Transverse colon (tissue), 4 donors: ENCODE measurements at places on chromosomes 1 and 21. TPM values are rescaled to one million over a fixed set of nuclear protein-coding genes. Genes with fewer than 3 reads are reported as not detected.

RSRP1 gene
- 231 TPM for total RNA-seq

LELP1 gene
- not detected for total RNA-seq

SRP9 gene
- total RNA-seq: 156 TPM

DAB1 gene
- 1.2 TPM for total RNA-seq

PBX1 gene
- 77.2 TPM for total RNA-seq

KRTAP10-7 gene
- not detected for total RNA-seq

MYOG gene
- total RNA-seq: not detected

LYPD8 gene
- 719 TPM for total RNA-seq

UTP25 gene
- 13.7 TPM for total RNA-seq

TSACC gene
- total RNA-seq: not detected

RGS8 gene
- total RNA-seq: 2.2 TPM

UROD gene
- total RNA-seq: 85.7 TPM

CRYZ gene
- 10.7 TPM for total RNA-seq

TRABD2B gene
- total RNA-seq: not detected

PCAT6 gene
- total RNA-seq: not detected

TAS1R1 gene
- not detected for total RNA-seq

ASPM gene
- total RNA-seq: 2.9 TPM

SLC5A3 gene
- 27.5 TPM for total RNA-seq

FLG2 gene
- total RNA-seq: not detected

LRRC53 gene
- not detected for total RNA-seq

S100A2 gene
- total RNA-seq: not detected

PGLYRP4 gene
- total RNA-seq: not detected

MYBPH gene
- total RNA-seq: not detected

TMEM200B gene
- total RNA-seq: 7.5 TPM

S1PR1 gene
- 12.7 TPM for total RNA-seq

LCE3D gene
- not detected for total RNA-seq

C1QA gene
- total RNA-seq: 181 TPM

PEX19 gene
- total RNA-seq: 42.9 TPM

COL24A1 gene
- 1.2 TPM for total RNA-seq

BTBD19 gene
- total RNA-seq: 1.9 TPM
